ENCODE measurements at places on chromosomes 7 and 10.

DNA sequence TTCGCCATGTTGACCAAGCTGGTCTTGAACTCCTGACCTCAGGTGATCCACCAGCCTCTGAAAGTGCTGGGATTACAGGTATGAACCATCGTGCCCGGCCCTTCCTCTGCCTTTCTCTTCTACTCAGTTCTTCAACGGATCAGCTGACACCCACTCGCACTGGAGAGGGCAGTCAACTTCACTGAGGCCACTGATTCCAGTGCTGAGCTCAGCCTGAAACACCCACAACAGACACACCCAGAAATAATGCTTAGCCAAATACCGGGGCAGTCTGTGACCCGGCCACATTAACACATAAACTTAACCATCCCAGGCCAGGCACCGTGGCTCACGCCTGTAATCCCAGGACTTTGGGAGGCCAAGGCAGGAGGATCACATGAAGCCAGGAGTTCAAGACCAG, 119.3 kb upstream of the CHST15 start:
- DNase-seq: no peak

- no peak for DNase-seq
Observed at GRCh38 chr7:116324582-116324981, 114.2 kb downstream of the TES start.

DNA sequence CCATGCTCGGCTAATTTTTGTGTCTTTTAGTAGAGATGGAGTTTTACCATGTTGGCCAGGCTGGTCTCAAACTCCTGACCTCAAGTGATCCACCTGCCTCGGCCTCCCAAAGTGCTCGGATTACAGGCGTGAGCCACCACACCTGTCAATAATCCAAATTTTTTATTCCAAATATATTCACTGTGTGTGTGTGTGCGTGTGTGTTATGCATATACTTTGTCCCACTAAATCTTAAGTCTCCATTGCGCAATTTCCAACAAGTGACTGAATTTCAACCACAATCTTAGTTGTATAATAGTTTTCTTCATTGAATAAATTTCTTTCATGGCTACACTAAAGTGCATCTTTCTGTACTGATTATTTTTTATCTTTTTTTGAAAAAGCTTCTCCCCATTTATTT, 2.7 kb downstream of the KRIT1 start:
- DNase-seq: no peak

- DNase-seq: no peak
Observed at GRCh38 chr10:91983416-91983815, 59.8 kb downstream of the BTAF1 start.

DNA sequence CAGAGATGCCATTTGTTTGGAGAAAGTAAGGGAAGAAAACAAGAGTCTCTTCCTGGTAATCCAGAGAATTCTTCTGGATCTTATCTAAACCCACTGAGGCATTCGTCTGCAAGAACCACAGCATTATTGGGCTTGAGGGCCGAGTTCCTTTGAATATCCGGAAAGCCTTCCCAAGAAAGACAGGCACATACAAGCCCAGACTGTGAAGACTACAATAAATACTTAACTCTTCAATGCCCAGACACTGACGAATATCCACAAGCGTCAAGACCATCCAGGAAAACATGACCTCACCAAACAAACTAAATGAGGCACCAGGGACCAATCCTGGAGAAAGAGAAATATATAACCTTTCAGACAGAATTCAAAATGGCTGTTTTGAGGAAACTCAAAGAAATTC, 99.0 kb downstream of the RNF32 start:
- no peak for DNase-seq

- no peak for DNase-seq
Observed at GRCh38 chr7:69060516-69060915, 537.8 kb upstream of the AUTS2 start.

- no peak for DNase-seq
Observed at GRCh38 chr7:116180302-116180701, 30.0 kb upstream of the TES start.

DNA sequence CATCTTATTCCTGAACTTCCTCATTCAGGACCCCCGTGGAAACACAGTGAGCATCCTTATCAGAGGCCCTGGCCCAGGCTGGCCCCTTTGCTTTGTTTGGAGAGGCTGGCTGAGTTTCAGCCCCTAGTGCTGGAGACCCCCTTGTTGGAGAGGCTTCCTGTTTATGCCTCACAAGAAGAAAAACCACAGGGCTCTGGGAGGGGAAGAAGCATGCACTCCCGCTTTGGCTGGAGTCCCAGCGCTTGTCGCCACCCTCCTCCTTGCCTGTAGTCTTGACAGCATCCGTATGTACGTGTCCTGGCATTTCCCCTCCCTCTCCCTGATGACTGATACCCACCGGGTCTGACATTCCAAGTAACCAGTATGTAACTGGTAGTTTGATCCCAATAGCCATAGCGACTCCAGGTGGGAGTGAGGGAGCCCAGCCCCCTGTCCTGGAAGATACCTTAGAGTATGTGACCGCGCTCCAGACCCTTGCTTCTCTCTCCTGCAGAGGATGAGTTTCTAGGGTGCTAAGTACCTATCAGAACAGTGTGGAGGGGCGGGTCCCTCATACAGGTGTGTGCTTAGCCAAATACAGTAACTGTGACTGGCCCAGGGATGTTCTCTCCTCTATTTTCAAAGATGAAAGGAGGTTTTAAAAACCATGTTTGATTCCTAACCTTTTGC, 6.9 kb upstream of the ATP6V0E2 start:
- peak; percentile 56 for DNase-seq

DNA sequence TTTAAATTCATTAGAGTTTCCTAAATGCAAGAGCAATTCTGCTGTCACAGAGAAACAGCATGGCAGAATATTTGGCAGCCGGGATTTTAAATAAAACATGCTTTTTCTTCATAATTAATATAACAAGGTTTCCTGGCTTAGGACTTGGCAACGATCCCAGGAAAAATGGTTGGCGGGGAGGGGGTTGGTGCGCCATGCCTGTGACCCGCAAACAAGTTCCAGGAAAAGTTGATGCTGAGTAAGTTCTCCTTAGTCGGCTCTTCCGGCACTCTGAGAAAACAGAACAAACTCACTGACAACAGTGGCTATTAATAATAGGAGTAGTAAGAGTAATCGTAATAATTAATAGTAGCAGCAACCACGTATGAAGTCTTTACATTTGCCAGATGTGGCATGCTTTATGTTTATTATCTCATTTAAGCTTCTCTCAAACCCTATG, 4.6 kb downstream of the HABP2 start:
- DNase-seq: peak; percentile 78

GRCh38 chr7:85730012-85730411, 543.2 kb upstream of the SEMA3D start:
- no peak for DNase-seq

DNA sequence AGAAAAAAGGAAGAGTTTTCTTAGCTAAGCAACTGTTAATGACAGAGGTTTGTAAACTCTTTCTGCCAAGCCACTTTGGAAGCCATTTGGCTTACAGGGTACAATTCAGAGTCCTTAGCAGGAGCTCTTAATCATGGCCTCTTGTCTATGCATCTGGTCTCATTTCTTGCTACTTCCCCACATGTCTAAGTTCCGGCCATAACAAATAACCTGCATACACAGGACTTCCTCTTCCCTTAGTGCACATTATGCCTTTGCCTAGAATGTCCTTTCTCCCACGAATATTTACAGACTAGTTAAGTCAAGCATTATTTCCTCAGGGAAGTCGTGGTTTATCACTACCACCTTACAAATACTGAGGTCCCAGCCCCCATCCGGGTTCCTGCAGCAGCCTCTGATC, 8.6 kb upstream of the UPF2 start:
- DNase-seq: no peak

GRCh38 chr7:26594553-26594952, 269.8 kb downstream of the SKAP2 start:
- DNase-seq: no peak

DNA sequence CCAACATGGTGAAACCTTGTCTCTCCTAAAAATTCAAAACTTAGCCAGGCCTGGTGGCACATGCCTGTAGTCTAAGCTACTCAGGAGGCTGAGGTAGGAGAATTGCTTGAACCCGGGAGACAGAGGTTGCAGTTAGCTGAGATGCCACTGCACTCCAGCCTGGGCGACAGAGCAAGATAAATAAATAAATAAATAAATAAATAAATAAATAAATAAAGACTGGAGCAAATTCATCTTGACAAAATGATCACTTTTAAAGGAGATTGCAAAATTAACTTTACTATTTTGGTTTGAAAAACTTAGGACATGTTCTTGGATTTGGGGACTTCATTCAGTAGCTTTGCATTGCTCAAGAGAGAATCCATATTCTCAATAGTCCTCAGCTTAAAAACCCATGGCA, 137.0 kb downstream of the SEMA3A start:
- no peak for DNase-seq

GRCh38 chr7:127396184-127396583, 3.7 kb upstream of the ZNF800 start:
- peak; percentile 46 for DNase-seq

Data from adrenal gland (tissue), 19 donors.